ENCODE measurements at places on chromosomes 2 and 18.

GRCh38 chr18:10285283-10285640 is 169.2 kb upstream of the APCDD1 start:
- no peak for DNase-seq

GRCh38 chr2:6369266-6369665 is 496.4 kb downstream of the CMPK2 start:
- no peak for DNase-seq

DNA sequence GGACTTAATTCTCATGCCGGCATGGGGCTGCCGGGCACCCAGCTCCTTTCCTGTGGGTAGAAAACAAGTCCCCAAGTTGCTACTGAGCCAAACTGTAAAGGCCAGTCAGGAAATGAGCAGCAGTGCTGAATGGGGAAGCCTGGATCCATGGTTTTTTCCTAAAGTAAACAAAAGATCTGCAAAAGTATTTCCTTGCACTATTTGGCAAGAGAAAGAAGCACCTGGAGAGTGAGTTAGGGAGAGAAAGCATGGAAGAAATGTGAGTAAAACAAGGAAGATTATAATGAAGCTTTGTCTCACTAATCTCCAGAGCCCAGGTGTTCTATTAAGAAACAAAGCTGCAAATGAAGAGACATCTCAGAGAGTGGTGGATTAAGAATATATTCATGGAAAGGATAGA is 117.6 kb downstream of the METTL8 start:
- DNase-seq, result no peak

DNA sequence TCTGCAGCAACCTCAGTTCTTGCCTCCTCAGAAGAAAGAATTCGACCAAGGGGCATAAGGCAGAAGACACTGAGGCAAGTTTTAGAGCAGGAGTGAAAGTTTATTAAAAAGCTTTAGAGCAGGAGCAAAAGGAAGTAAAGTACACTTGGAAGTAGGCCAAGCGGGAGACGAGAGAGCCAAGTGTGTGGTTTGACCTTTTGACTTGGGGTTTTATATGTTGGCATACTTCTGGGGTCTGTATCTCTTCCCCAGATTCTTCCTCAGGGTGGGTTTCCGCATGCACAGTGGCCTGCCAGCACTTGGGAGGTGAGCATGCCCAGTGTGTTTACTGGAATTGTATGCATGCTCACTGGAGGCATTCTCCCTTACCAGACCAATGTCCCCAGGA is 59.3 kb upstream of the ANKRD44 start:
- DNase-seq, result no peak

DNA sequence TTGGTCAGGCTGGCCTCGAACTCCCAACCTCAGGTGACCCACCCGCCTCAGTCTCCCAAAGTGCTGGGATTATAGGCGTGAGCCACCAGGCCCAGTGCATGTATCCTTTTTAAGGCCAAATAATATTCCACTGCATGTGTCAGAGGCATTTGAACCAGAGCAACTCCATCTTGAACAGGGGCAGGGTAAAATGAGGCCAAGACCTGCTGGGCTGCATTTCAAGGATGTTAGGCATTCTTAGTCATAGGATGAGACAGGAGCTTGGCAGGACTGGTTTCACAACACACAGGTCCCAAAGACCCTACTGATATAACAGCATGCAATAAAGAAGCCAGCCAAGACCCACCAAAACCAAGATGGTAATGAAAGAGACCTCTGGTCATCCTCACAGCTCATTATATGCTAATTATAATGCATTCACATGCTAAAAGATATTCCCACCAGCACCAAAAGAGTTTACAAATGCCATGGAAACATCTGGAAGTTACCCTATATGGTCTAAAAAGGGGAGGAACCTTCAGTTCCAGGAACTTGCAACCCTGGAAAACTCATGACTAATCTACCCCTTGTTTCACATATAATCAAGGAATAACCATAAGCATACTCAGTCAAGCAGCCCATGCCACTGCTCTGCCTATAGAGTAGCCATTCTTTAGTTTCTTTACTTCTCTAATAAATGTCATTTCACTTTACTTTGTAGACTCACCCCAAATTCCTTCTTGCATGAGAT is 204.6 kb downstream of the RAB3GAP1 start:
- DNase-seq, result no peak

GRCh38 chr2:196258407-196258806 is 87.0 kb upstream of the STK17B start:
- no peak for DNase-seq

DNA sequence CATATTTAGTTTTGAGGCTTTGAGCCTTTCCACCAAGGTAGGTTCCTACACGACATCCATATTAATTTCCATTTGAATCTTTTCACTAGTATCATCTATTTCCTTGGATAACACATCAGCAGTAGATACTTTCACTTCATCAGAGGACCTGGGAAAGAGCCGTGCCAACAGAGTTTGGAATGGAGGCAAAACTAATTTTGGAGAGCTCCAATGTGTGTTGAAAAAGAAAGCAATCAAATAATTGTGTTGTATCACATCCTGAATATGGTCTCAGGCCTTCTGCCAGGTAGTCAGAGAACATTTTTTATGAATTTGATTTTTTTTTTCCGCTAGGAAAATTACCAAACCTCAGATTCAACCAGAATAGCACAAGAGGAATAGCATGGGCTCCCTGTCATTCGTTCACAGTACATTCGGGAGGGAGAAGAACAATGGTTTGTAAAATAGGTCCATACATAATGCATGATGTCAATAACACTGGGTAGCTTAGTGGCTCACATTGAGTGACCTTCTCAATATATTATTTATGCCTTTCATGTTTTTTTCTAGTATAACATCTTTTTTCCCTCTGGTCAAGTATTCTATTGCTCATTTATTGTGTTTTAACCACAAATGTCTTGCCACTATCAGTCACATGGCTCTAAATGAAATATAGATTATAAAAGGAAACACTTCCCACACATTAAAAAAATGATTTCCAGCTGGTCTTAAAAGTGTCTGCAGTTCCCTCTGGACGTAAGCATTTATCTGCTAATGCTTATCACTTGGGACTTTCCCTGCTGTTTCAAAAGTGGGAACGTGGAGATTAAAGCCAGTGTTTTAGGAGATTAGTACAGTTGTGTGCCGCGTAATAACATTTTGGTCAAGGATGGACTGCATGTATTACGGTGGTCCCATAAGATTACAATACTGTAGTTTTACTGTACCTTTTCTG is 68.6 kb upstream of the RAPH1 start:
- no peak for DNase-seq

- DNase-seq, result no peak
Measured at GRCh38 chr2:23346029-23346428, 39.0 kb upstream of the KLHL29 start.

- DNase-seq, result no peak
Measured at GRCh38 chr2:17171446-17172049, 346.7 kb downstream of the RAD51AP2 start.

- no peak for DNase-seq
Measured at GRCh38 chr2:48264627-48265026, 265.3 kb upstream of the STON1 start.

DNA sequence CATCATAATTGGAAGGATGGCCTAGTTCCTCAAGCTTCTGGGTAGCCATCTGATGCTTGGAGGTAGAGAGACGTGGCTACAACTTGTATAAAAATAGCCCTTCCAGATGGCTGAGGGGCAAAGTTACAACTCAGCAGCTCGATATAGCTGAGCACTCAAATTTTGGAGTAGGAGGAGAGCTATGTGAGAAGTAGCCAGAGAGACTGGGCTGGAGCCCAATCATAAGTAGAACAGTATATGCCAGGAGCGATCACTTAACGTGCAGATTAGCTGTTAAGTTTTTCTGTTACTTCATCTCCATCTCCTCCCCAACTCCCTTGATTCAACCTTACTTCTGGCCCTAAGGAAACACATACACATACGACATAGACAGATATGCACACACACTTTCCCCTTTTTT is 28.8 kb downstream of the CNRIP1 start:
- no peak for DNase-seq

GRCh38 chr2:62016957-62017356 is 111.5 kb downstream of the COMMD1 start:
- DNase-seq, result no peak

GRCh38 chr18:22207021-22207758 is 37.8 kb downstream of the GATA6 start:
- DNase-seq, result no peak

- DNase-seq, result no peak
Measured at GRCh38 chr2:3952866-3953516, 249.6 kb downstream of the DCDC2C start.

- DNase-seq, result no peak
Measured at GRCh38 chr2:235820571-235820970, 326.7 kb downstream of the AGAP1 start.

- DNase-seq, result no peak
Measured at GRCh38 chr2:173058673-173059072, 17.0 kb upstream of the MAP3K20 start.

DNA sequence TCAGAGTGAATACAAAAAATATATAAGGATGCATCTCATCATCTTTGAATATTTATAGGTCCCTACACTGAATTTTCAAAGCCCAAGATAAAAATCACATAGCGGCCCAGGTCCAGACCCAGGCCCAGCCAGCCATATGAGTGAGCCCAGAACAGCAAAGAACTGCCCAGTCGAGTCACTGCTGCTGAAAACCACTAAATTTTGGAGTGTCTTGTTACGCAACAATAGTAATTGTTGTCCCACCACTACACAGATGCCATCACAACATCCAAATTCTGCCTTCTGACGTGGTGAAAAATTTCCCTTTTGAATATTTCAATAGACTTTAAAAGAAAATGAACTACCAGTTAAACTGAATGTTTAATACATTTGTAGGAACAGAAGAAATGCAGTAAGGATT is 5.7 kb downstream of the C18orf32 start:
- DNase-seq, result no peak

DNA sequence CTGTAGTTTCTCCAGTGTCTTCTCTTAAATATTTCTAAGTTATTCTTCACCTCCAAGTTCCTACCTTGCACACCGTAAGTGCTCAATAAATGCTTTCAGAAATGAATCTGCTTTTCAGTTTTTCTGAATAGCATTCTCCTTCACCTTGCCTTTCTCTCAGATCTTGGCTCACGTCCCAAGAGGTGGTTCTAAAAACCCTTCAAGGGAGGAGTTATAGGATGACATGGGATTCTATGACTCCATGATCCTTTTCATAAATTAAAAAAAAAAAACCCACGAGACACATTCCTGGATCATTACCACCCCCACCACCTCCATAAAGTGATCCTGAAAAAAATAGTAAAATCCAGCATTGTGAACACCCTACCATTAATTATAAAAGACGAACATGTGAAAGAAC is 11.7 kb downstream of the KCTD1 start:
- DNase-seq, result no peak

Measured in stimulated activated CD4-positive, alpha-beta T cell treated with anti-CD3 and anti-CD28 coated beads, TNF-alpha, amount 100 ng/mL, for 1 hour (primary cell).